ENCODE measurements at places on chromosomes 1 and 21.

- DNase-seq = no peak
- H3K27me3 ChIP-seq = no peaks in the 10 kb centered on the region
- peaks cover 8% of the 10 kb centered on the region for H3K36me3 ChIP-seq
- H3K4me1 ChIP-seq = peaks cover 8% of the 10 kb centered on the region
- no peak overlapping the region for H3K4me3 ChIP-seq
- H3K27ac ChIP-seq = peak overlapping the region; percentile 40
These were observed 7.6 kb downstream of the GPR37L1 start for GRCh38 chr1:202130297-202130721.

- H3K36me3 ChIP-seq = no peaks in the 10 kb centered on the region
- no peak overlapping the region for H3K4me3 ChIP-seq
- H3K4me1 ChIP-seq = no peaks in the 10 kb centered on the region
- no peak overlapping the region for H3K27ac ChIP-seq
- no peak for DNase-seq
These were observed 175.5 kb upstream of the NCAM2 start for GRCh38 chr21:20822666-20823065.

- peak overlapping the region; percentile 75 for H3K4me3 ChIP-seq
- DNase-seq = peak; percentile 72
- no peaks in the 10 kb centered on the region for H3K36me3 ChIP-seq
- peak overlapping the region; percentile 95 for H3K27ac ChIP-seq
These were observed 1.1 kb downstream of the ADGRL2 start for GRCh38 chr1:81801651-81802456.

DNA sequence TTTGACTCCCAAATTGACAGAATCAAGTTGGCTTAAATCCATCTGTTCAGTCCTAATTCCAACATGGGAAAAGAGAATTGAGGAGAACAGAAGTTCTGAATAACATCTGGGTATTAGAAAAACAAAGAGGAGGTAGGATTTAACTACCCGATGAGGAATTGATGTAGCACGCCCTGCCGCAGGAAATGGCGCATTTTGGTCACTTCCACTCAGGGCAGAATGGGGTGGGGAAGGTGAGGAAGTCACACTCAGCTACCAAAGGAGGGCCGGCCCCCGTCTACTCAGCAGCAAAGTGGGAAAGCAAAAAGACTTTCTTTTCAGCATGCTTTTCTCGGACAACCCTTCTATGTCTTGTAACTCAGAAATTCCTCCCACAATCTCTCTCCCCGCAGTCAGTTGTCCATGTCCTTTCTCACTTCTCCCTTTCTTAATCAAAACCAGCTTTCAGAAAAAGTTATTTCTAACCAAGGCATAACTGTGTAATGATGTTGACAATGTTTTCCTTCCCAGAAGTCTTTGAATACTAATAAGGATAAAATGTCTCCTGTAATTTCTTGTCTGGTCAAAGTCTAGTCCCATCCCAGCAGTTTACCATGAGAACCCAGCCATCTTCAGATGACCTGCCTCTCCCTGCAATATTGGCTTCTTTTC is 60.5 kb upstream of the SIPA1L2 start:
- H3K36me3 ChIP-seq = no peaks in the 10 kb centered on the region
- H3K4me3 ChIP-seq = no peak overlapping the region
- no peak overlapping the region for H3K27ac ChIP-seq
- H3K27me3 ChIP-seq = no peaks in the 10 kb centered on the region
- no peaks in the 10 kb centered on the region for H3K4me1 ChIP-seq

- peaks cover 9% of the 10 kb centered on the region for H3K36me3 ChIP-seq
- H3K27ac ChIP-seq = no peak overlapping the region
- no peaks in the 10 kb centered on the region for H3K27me3 ChIP-seq
- no peak overlapping the region for H3K4me3 ChIP-seq
- no peaks in the 10 kb centered on the region for H3K4me1 ChIP-seq
- no peak for DNase-seq
These were observed 60.4 kb downstream of the NME7 start for GRCh38 chr1:169307176-169307575.

GRCh38 chr1:173478094-173478674 is 1.0 kb downstream of the PRDX6 start:
- peak overlapping the region; percentile 93 for H3K4me3 ChIP-seq
- DNase-seq = peak; percentile 82
- peaks cover 8% of the 10 kb centered on the region for H3K36me3 ChIP-seq
- no peaks in the 10 kb centered on the region for H3K27me3 ChIP-seq

DNA sequence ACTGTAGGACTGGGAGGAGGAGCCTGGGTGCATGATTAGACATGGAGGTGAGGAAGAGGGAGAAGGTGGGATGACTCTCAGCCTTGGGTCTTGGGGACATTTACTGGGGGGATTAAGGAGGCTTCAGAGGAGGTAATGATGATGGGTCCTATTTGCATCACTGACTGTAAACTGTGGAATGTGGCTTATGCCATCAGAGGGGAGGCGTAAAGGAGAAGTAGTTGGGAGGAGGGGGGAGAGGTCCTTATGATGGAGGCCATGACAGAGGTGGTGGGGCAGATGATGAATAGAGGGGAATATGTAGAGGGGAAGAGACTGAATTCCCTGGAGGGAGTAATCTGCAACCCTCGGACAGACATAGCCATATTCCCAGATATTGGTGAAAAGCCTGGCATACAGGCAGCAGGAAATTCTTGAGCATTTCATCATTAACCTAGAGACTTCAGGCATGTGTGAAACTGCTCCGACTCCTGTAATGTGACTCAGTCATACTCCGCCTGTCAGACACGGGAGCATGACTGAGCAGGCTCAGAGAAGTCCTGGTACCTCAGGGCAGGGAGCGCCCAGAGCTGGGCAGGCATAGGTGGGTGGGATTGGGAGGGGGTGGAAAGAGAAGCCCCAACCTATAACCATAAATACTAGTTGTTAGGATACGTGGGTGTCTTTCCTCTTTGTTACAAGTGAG is 8.0 kb upstream of the LCE5A start:
- H3K27me3 ChIP-seq = no peaks in the 10 kb centered on the region
- H3K4me3 ChIP-seq = no peak overlapping the region
- no peak overlapping the region for H3K27ac ChIP-seq
- DNase-seq = no peak
- no peaks in the 10 kb centered on the region for H3K36me3 ChIP-seq

GRCh38 chr1:10252508-10252907 is 42.1 kb downstream of the KIF1B start:
- H3K27me3 ChIP-seq = no peaks in the 10 kb centered on the region
- peaks cover 5% of the 10 kb centered on the region for H3K36me3 ChIP-seq
- DNase-seq = no peak
- H3K4me1 ChIP-seq = no peaks in the 10 kb centered on the region

GRCh38 chr1:103107741-103108375 is 464 bp downstream of the COL11A1 start:
- no peaks in the 10 kb centered on the region for H3K27me3 ChIP-seq
- no peaks in the 10 kb centered on the region for H3K36me3 ChIP-seq
- DNase-seq = peak; percentile 29
- H3K4me1 ChIP-seq = no peaks in the 10 kb centered on the region
- H3K27ac ChIP-seq = no peak overlapping the region

DNA sequence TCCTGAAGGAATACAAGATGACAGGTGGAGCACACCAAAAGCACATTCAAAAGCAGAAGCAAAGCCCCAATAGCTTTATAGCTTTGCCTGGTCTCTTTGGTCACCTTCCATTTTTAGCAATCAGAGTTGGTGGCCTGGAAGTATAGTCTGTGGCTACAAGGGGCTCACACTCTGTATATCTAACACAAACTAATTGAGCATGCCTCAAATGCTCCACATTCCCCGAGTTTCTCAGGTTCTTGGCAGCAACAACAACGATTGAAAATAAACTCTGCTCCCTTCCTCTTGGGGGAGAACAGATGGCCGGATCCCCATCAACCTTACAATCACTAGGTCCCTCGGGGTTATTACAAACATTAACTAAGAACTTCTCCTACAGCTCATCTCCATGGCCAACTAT is 24.9 kb upstream of the TADA1 start:
- H3K27me3 ChIP-seq = no peaks in the 10 kb centered on the region
- no peaks in the 10 kb centered on the region for H3K36me3 ChIP-seq

DNA sequence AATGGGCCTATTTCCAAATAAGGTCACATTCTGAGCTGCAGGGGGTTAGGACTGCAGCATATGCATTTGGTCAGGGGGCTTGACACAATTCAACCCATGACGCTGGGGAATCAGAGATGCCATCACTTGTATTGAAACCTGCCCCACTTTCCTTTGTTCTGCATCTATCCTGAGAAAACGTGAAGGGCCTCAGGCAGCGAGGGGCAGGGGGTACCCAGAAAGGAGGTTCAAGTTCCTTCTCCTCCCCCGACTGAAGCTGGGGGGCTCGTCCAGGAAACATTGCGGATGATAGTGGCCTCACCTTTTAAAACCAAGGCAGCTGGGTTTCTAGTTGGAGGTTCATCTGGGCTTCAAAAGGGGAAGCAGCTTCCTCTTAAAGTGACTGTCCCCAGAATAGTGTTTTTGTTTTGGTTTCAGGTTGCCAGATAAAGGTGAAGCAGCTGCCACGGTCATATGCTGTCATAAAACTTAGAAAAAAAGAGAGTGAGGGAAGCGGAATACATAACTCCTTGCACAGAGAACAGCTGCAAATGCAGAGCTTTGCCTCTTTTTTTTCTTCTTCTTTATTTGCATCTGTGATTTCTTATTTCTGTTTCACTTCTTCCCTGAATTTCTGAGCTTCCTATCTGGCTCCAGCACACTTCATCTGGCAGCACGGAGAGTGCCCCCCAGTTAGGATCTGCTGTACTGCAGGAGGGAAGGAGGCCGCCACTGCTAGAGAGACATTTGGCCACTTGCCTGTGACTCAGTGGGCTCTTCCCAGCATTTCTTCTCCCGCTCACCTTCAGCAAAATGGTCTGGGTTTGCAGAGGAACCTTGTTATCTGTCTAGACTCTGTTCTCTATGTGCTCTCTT is 142.0 kb downstream of the AJAP1 start:
- H3K27me3 ChIP-seq = peaks cover 2% of the 10 kb centered on the region
- peaks cover 6% of the 10 kb centered on the region for H3K4me1 ChIP-seq
- no peak overlapping the region for H3K4me3 ChIP-seq

DNA sequence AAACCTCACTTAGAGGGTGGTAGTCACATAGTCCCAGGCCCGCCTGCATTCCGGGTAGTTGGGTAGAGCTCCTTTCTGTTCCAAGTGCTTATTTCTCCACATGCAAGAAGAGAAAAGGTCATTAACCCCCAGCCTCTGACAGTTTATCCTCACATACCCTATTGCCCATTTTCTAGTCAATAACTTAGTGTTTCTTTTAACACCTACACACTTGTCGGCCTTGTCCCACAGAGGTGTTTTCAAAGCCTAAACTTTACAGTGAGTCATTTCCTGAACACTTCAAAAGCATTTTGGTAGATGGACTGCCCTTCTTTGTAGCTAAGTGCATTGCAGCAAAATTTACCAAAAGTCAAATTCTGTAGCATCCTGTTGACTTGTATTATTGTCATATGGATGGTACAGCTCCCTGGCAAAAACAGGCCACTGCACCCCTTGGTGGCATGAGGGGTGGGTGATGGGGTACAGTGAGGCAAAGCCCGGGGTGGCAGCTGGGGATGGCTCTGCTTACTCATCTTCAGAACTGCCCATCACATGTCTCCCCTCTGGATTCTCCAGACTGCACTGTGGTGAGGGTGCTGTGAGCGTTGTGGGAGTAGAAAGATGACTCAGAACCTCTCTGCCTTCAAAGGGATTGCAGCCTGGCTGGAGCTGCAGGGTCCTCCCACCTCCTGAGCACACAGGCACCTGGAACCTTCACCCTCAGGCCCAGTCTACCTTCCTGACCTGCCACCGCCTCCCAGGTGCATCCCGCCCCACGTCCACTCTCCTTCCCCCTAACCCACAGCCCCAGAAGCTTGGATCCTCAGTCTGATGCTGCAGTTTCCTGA is 45.8 kb upstream of the DMRTB1 start:
- H3K4me3 ChIP-seq = no peak overlapping the region
- no peak overlapping the region for H3K27ac ChIP-seq
- H3K36me3 ChIP-seq = no peaks in the 10 kb centered on the region
- H3K4me1 ChIP-seq = no peaks in the 10 kb centered on the region
- no peaks in the 10 kb centered on the region for H3K27me3 ChIP-seq

DNA sequence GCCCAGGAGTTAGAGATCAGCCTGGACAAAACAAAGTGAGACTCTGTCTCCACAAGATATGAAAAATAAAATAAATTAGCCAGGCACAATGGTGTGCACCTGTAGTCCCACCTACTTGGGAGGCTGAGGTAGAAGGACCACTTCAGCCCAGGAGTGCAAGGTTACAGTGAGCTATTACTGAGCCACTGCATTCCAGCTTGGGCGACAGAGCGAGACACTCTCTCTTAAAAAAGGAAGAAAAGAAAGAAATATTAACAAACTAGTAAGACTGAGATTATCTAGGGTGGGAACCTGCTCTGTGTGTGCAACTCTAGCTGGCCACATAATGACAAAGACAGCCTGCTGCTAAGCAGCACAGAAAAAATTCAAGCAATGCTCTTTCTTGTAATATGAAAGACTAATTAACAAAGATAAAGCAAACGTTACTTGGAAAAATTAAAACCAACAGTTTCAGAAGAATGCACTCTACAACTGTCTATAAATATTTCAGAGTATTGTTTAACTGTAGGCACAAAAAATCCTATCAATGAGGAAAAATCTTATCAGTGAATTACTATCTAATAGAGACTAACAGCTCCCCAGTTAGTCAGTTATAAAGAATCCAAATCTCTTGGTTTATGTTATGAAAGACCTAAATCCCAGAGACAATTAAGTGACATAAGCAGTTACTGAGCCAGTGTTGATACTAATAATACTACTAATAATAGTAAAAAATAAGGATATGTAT is 74.5 kb downstream of the ENAH start:
- no peaks in the 10 kb centered on the region for H3K36me3 ChIP-seq
- no peak overlapping the region for H3K4me3 ChIP-seq
- DNase-seq = no peak
- H3K4me1 ChIP-seq = peaks cover 23% of the 10 kb centered on the region

DNA sequence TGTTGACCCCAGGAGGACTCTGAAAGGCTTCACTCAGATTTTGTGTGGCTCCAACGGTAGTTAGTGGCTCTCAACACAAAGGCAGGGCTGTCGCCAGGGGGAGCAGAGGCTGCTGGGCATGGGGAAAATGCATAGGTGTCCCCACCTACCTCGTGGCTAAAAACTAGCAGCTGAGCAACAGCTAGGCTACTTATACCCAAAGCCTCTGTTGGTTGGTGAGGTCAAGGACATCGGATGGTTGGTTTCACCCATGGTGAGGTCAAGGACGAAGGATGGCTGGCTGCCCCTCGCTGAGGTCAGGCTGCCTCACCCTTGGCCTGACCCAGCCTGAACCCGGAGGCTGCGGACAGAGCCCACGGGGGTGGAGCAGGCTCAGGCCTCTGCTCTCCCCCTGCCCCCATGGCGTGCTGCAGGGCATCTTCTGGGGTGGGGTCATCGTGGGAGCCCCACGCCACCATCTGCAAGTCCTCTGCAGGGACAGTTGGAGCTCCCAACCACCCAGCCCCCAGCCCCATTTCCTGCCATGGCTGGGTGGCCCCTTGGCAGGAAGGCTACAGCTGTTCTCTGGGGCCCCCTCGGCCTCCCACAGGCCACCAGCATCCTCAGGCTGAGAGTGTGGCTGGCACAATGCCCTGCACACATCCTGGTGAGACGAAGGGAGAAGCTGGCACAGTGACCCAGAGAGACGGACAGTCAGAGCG is 8.5 kb upstream of the GNB1 start:
- H3K4me1 ChIP-seq = no peaks in the 10 kb centered on the region
- H3K4me3 ChIP-seq = no peak overlapping the region
- no peak overlapping the region for H3K27ac ChIP-seq
- DNase-seq = no peak
- H3K27me3 ChIP-seq = peaks cover 2% of the 10 kb centered on the region

GRCh38 chr1:217052196-217052595 is 329.0 kb upstream of the ESRRG start:
- DNase-seq = no peak
- no peak overlapping the region for H3K4me3 ChIP-seq
- no peaks in the 10 kb centered on the region for H3K27me3 ChIP-seq
- no peaks in the 10 kb centered on the region for H3K36me3 ChIP-seq

- no peaks in the 10 kb centered on the region for H3K27me3 ChIP-seq
- no peak overlapping the region for H3K4me3 ChIP-seq
- no peak for DNase-seq
- no peak overlapping the region for H3K27ac ChIP-seq
- peaks cover 5% of the 10 kb centered on the region for H3K4me1 ChIP-seq
These were observed 32.9 kb downstream of the RASAL2 start for GRCh38 chr1:178126741-178127185.

Data from lung (tissue), 17 donors.